ENCODE measurements at places on chromosomes 6 and 20.

DNA sequence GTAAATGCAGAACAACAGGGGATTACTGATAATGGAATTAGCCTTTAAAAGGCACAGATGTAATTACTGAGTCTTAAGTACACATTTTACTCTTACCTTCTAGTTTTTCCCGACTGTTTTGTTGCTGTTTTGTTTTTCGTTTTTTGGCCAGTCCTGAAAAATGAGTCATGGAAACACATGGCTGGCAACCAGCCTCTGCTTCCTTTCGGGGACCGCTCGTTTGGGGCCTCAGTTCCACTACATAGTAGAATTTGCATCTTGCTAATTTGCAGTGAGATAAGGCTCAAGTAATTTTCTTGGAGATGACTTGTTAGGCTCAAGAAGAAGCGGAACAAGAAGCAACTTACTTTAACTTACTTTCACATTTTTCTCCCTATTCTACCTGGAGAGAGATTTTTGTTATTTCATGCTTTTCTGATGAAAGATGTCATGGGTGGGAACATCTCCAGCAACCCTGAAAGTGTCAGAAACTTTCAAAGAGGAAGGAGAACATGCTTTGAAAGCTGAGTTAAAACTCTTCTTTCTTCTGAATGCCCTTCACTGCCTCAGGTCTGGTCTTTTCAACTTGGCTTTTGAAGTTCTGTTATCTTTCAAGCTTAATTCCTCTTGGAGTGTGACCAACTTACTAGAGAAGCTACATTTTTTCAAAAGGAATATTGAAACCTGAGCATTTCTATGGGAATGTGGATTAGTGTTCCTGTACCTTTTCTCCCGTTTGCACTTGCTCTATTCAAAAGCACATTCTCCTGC lies 71.5 kb upstream of the HDAC2 start:
- no peak for DNase-seq

GRCh38 chr6:124953808-124954207 lies 8.4 kb upstream of the RNF217 start:
- DNase-seq, result no peak

GRCh38 chr20:53276143-53276542 lies 304.0 kb downstream of the TSHZ2 start:
- no peak for DNase-seq

GRCh38 chr6:64415926-64416325 lies 780.3 kb downstream of the PHF3 start:
- no peak for DNase-seq

- no peak for DNase-seq
Measured at GRCh38 chr20:14264869-14265268, 72.5 kb downstream of the FLRT3 start.

- DNase-seq, result no peak
Measured at GRCh38 chr20:32520927-32521203, 64.3 kb downstream of the NOL4L start.

DNA sequence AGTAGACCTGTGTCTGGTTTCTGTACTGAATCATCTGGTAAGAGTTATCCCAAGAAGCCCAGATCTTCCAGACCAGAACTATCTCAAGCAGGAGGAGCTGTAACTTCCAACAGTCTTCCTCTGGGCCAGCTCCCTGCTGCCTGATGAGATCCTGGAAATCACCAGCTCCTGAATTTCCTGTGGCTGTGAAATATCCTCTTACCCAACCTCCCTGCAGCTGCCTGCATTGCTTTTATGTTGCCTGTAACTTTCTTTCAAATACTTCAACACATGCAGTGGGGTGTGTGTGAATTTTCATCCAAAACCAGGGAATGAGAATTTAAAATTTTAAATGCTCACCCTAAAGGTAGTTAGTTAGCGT lies 160.5 kb upstream of the LAMP5 start:
- no peak for DNase-seq

DNA sequence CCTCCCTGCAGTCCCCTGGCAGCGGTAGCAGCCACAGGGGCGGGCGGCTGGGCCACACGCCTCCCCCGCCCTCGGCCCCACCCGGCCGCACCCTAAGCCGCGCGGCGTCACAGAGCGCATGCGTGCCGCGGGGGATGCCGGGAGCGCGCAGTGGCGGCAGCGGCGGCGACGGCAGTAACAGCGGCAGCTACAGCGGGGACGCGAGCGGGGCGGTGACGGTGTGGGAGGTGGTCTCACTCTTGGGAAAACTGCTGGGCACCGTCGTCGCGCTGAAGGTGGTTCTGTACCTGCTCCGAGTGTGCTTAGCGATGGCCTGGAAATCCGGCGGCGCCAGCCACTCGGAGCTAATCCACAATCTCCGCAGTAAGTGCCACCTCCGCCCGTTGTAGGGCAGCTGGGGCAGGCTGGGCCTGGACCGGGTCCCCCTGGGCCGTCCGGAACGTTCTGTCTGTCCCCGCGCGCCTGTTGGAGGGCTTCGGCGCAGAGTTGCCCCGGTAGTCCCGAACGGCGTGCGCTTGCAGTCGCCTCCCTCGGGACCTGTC lies at the start of gene PCMT1:
Gene PCMT1 (plus strand): TSS at position 148 of the 542 bp plus-strand sequence. CDS start 161 bp downstream, at position 309.
- DNase-seq, result peak; percentile 91

DNA sequence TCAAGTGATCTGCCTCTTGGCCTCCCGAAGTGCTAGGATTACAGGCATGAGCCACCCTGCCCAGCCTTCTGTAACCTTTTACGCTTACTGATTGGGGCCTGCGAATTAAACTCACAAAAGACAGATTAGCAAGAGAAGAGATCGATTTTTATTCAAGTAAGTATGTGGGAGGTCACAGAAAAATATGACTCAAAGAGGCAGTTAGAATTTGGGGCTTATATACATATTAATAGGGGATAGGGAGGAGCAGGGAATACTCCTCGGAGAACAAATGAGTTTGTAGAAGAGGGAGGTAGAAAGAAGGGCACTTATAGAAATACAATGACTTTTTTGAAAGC lies 78.9 kb downstream of the CD24 start:
- no peak for DNase-seq

DNA sequence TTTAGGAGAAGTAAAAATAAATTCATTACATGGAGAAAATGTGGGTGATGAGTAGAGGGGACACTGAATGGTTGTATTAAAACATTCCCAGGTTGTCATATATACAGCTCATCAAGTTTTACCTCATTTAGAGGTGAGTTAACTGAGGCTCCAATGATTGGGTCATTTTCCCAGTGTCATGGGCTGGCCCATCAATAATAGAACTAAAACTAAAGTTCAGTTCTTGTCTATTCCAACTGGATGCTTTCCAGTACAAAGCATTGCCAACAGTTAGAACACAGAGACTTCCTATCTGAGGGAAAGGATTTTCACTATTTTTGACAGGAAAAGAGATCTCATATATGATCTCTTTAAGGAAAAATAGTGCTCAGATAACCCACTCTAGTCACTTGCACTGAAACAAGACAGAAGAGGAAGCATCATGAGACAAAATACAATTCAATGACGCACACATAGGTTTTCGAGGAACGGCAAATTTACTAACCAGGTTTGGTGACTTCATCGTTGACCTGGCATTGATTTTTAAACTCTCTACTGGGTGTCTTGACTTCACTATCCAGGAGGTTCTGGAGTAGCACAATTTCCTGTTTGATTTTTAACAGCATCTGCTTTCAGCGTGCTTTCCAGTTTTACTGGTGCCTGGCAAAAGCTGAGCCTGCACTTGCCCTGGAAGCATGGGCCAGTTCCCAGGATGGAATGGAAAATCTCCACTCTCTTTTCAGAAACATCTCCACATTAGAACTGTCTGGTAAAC lies 195.5 kb upstream of the FBXL4 start:
- DNase-seq, result no peak

GRCh38 chr6:71222671-71223070 lies 65.9 kb upstream of the OGFRL1 start:
- DNase-seq, result no peak

- DNase-seq, result no peak
Measured at GRCh38 chr6:30810813-30811339, 66.5 kb upstream of the IER3 start.

GRCh38 chr6:90123831-90124230 lies 172.8 kb downstream of the BACH2 start:
- DNase-seq, result no peak

GRCh38 chr6:149963212-149963461 lies 606 bp upstream of the ULBP1 start:
- DNase-seq, result no peak

DNA sequence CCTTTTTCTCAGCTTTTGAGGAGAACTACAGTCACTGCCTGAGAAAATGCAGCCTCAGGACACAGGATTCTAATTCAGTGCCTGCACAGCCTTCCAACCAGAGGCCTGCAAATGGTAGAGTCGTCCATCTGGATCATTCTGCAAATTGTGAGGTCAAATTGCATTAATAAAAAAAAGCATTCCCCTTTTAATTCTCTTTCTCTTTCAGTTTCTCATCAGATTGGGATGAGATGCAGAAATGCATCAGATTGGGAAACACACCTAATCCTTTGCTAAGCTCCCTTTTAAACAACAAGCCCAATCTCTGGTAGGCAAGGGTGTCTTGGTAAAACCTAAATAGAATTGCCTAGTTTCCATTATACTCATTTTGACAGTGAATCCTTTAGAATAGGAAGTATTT lies 838.8 kb downstream of the MAFB start:
- peak; percentile 12 for DNase-seq

DNA sequence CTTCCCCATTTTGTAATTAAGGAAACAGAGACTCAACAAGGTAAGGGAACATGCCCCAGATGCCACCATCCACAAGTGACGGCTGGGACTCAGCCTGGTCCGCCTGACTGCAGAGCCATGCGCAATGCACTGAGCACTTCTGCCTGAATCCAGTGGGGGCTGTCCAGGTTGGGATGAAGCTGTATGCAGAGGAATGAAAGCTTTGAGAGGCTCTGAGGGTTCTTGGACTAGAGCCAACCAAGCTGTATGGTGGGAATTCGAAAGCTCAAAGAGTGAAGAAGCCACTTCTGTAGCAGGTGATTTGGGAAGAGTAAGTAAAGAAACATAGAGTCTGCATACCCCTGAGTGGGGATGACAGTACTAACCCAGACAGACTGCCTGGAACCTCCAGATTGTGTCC lies 127.6 kb upstream of the AKAP12 start:
- no peak for DNase-seq

DNA sequence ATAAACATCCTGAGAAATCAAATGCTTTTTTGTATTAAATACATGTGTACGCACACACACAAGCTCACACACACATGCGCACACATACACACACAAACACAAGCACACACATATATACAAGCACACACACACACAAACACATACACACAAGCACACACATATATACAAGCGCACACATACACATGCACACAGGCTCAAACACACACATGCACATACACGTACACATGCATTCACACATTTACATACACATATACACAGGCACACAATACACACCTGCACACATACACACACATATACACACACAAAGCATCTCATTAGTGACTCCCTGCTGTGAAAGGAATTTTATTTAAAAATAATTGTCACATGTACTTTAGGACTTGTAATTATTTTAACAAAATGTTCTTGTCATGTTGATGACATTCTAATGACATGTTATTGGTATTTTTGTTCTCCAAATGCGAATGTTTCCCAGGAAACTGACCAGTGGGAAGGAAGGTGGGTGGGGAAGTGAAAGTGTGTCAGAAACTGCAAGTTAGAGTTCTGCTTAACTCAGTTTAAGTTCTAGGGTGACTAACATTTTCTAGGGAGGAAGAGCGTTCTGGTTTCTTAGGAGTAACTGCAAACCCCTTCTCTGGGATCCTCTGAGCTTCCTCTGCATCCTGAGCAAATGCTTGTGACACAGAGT lies 113.9 kb upstream of the ZNF217 start:
- DNase-seq, result no peak

GRCh38 chr6:332671-333070 lies 40.4 kb downstream of the DUSP22 start:
- DNase-seq, result no peak

- DNase-seq, result no peak
Measured at GRCh38 chr6:21171801-21172200, 421.8 kb upstream of the SOX4 start.

GRCh38 chr6:123203928-123204327 lies 207.9 kb downstream of the CLVS2 start:
- DNase-seq, result no peak

DNA sequence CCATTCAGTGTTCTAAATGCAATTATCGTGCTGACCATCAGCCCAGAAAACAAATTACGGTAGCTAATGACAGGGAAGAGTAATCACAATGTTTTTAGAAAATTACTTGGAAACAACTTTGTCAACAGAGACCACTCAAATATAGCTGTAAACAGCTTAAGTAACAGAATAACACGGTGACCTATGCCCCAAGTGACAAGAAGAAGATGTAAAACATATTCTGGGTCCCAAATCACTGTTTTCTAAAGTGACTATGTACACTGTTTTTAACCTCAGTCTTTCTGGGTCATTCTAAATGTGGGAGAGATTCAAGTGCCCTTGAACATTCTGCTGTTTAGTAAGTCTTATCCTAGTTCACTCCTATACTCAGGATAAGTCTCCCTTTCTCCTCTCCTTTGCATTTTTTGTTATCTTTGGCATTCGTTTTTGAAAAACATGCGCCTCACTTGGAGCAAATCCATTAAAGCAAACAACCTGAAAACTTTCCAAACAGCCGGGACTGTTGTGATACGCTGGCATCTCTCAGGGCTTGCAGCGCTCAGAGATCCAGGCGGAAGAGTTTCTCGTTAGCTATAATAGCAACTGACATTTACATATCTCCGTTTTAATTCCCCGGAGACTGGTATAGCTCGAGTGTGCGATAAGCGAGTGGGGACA lies 114.5 kb upstream of the SOX4 start:
- DNase-seq, result peak; percentile 43

DNA sequence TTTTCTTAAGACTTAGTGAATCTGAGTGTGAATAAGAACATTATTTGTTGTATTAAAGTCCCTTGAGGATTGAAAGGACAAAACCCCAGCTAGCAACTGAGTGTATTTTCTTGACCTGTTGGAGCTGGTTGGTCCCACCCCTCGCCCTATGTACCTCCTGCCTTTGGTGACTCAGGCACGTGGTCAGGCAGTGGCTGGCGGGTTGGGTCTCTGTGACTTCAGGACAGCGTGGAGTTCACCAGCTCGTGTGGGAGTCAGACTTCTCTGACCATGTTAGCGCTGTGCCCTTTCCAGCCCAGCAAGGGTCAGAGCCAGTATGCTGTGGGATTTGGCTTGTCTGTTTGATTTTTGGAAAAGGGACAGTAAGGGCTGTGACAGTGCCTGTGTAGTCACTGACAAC lies 93.7 kb downstream of the SSR1 start:
- DNase-seq, result no peak

DNA sequence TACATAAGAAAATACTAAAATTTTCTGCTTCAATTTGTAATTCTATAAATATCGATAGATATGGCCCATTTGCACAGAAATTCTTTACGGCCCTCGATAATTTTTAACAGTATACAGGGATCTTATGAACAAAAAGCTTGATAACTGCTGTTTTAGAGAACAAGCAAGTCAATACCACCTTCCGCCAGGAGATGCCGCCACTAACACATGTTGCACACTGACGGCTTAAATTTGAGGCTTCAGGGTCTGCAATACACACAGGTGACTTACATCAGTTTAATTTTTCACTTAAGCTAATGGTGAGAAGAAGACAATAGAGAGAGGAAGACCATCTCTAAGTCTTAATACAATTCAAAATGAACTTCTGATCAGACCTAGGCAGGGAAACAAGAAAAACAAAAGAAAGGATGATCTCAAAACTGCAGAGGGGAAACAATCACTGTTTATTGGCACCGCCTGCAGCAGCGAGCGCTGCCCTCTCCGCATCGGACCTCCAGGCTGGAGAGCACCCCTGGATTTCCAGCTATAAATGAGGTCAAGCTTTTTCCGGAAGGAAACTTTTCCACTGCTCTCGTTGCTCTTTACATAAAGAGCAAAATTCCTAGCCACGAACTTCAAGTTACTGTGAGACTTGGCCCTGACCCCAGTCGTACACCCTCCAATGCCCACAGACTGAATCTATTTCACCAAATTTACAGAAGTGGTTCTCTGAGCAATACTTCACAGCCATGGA lies 53.9 kb downstream of the OTOR start:
- DNase-seq, result peak; percentile 78

All from G401 (cell line).